ENCODE measurements at places on chromosomes 7 and 10.

DNA sequence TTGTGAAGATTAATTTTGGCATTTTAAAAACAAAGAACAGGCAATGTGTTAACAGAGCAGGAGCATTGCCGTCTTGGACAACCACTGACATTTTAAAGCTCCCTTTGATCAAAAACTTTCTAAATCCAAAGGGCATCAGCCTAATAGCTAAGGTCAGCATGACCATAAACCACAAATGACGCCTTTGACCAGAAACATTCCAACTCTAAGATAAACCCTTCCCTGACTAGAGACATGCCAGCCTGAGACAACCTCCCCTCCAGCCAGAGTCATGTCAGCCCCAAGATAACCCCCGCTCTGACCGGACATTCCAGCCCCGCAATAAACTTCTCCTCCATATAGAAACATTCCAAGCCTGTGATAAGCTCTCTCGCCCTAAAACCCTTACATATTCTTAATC, 949.4 kb upstream of the POT1 start:
- no peak for DNase-seq

- DNase-seq = peak; percentile 8
Observed at GRCh38 chr7:41255716-41256115, 447.2 kb downstream of the INHBA start.

- peak; percentile 98 for DNase-seq
Observed at GRCh38 chr7:5694912-5695726, 86.3 kb downstream of the RNF216 start.

DNA sequence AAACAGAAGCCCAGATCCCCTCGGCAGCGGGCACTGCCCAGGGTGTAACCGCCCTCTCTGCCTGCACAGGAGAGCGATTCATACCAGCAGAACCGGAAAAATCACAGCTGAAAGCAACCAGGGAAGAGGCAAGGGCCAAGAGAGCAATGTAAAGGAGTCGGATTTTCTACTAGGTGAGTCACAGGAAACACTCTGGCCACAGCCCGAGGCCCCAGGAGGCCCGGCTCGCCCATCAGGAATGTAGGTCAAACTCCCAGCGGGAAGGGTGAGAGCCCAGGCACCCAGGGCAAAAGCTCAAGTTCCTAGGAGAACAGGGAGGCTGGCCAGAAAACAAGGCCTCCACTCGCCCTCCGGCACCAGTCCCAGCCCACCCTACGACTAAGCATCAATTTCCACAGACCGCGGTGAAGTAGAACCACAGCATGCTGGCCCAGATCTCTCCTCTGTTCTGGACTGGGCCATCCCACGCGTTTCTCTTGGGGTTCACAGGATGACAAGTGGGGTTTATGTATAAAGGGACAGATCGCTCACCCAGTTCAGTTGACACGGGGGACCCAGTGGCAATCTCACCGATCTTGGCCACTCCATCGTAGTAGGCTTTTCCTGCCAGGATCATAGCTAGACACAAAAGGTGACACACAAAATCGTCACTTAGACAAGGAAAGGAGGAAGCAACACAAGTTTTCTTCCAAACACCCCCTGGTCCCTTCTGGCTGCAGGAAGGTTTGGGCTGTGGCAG, 46.2 kb downstream of the BAIAP2L1 start:
- peak; percentile 88 for DNase-seq

DNA sequence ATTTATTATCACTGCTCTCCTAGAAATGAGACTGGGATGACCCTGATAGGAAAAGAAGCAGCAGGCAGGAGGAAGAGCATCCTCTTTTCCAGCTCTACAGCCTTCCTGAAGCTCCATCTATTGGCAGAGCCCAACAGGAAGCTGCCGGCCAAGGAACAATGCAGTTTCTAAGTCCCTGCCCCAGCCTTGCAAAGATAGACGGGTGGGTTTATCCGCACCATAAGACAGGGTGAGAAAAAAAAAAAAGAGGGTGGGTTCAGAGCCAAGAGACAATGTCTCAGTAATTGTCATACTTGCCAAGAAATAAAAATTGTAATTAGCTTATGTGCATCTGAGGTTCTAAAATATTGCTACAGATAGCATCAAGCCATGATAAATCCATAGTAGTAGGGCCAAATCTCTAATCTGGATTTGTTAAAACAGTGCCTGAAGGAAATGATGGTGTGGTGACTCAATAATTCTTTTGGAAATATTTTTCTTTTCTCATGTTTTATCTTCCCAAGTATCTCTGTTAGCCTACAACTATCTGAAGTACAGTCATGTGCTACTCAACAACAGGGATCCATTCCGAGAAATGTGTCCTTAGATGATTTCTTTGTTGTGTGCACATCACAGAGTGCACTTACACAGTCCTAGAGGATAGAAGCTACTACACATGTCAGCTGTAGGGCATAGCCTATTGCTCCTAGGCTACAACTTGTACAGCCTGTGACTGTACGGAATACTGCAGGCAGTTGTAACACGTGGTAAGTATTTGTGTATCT, 242.9 kb upstream of the CXCL12 start:
- peak; percentile 59 for DNase-seq

GRCh38 chr10:132475086-132475485, 62.5 kb upstream of the INPP5A start:
- DNase-seq = peak; percentile 40

DNA sequence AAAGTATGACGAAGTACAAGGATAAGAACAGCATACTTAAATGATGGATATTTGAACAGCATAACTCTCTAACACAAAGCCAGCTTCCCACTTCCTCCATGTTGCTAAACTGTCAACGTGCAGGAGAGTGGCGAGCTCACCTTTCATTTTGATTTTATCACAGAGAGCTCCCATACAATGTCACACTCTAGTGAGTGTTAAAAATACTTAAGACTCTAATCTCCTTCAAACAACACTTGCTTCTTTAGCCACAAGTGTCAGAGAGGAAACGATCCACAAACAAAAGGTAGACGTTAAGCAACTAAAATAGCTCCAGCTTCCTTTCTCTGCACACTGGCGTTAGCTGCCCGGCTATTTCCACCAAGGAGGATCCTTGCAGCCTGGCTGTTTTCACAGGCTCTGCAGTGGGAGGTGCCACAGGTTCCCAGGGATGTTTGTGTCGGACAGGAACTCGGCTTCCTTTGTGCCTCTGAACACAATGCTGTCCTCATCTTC, 194.6 kb downstream of the COBL start:
- no peak for DNase-seq

DNA sequence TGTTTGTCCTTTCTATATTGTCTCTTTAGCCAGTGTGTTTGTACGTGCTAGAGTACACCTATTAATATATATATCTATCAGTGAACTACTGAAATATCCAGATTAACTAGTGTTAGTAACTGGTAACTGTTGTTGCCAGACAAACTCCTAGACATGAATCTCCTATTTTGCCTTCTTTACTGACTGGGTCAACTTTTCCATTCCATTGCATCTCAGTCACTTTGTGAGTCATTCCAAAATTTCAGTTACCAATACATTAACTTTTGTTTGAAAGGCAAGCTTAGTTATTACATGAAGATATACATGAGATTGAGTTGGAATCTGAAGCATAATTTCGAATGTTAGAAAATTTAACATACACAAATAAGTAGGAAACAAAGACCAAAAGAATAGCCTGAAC, 51.4 kb downstream of the BTAF1 start:
- peak; percentile 71 for DNase-seq

GRCh38 chr10:70479165-70479581, 606 bp downstream of the PALD1 start:
- DNase-seq = no peak

DNA sequence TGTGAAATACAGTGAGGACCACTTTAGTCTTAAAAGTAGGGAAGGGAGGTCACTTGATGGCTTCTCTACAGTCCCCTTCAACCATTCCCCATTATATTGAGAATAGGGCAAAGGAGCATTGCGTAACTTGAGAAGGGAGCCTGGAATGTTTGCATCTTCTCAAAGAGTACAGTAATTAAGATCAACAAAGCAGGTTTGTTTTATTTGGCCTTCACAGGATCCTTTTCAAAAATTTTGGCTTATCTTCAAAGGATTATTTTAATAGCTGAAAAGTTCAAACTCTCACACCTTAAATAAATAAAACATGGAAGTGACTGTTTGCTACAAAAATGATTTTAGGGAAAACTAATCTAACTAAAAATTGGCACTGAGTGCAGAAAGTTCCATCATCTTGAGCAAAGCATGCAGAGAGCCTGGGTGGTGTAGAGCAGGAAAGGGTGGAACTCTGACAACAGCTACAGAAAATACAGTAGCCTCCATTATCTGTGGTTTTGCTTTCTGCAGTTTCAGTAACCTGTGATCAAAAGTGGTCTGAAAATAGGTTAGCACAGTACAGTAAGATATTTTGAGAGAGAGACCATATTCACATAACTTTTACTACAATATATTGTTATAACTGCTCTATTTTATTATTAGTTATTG, 214.0 kb downstream of the MDFIC start:
- DNase-seq = no peak

DNA sequence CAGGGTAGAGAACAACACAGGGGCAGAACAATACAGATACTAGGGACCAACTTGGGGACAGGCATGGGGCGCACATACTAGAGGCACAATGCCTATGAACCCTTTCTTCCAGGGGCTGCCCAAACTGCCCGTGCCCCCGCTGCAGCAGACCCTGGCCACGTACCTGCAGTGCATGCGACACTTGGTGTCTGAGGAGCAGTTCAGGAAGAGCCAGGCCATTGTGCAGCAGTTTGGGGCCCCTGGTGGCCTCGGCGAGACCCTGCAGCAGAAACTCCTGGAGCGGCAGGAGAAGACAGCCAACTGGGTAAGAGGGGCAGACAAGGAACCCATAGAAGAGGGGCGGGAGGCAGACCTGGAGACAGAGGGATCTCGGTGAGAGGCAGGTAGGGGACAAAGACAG, 5.8 kb downstream of the CHAT start:
- DNase-seq = no peak

DNA sequence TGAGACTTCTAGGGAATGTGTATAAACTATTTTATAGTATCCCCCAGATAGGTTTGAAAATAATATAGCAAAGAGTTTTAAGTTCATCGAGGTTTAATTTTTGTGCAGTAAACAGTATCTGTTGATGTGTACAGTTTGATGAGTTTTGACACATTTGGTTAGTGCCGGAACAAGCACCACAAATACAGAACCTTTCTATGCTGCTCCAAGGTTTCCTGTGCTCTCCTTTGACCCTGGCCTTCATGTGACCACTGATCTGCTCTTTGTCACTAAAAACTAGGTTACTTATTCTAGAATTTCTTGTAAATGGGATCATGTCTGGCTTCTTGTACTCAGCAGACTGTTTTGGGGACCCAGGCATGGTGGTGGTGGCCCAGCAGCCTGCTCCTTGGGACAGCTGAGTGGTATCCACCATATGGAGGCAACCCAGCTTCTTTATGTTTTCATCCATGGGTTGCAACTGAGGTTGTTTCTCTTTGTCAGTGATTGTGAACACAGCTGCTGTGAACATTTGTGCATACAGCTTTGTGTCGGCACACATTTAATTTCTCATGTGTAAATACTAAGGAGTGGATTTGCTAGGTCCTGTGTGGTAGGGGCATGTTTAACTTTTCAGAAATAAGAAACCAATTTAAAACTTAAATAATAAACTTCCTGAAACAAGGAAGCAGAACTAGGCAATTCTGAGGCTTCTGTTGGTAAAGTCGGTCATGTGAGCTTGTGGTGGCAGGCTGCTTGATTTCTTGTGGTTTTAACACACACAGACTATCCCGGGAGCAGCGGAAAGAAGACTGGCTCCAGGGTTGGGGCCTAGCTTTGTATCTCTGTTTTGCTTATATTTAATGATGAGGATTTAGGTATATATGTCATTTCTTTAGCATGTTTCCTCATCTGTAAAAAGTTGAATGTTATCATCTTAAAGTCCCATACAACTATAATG, 219.4 kb downstream of the ABCA13 start:
- no peak for DNase-seq

DNA sequence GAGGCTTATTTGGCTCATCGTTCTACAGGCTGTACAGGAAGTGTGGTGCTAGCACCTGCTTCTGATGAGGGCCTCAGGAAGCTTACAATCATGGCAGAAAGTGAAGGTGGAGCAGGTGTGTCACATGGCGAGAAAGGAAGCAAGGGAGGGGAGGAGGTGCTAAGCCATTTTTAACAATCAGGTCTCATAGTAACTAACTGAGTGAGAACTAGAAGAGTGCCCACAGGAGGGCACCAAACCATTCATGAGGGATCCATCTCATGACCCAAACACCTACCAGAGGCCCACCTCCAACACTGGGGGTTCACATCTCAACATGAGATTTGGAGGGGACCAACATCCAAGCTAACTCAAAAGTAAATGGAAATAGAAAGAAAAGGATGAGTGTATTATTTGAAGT, 78.1 kb downstream of the CXCL12 start:
- DNase-seq = no peak

- DNase-seq = no peak
Observed at GRCh38 chr10:62744136-62744535, 60.4 kb upstream of the ADO start.

- DNase-seq = no peak
Observed at GRCh38 chr7:17299483-17299991, 1.1 kb downstream of the AHR start.

DNA sequence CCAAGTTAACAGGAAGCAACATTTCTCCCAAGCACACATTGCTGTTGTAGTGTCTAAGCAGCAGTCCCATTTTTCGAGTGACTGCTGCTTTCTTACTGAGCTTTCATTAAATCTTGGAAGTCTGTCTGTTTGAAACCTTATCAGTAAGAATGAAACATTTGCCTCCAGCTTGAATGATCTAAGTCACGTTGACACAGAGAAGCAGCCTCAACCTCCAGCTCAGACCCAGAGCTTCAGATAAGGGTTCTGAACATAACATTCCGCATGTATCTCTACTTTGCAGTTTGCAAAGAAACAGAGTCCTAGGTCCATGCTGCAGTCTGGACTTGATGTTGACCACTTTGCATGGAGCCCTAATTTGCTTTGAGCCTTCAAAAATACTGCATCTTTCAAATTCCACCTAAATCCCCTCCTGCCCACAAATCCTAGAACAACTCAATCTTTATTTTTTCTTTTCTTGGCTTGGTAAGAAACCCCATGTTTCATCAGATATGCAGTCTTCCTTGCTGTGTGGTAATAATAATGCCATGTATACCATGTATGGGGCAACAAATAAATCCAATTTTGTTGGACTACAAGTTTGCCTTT, 698.7 kb upstream of the IGFBP3 start:
- no peak for DNase-seq

DNA sequence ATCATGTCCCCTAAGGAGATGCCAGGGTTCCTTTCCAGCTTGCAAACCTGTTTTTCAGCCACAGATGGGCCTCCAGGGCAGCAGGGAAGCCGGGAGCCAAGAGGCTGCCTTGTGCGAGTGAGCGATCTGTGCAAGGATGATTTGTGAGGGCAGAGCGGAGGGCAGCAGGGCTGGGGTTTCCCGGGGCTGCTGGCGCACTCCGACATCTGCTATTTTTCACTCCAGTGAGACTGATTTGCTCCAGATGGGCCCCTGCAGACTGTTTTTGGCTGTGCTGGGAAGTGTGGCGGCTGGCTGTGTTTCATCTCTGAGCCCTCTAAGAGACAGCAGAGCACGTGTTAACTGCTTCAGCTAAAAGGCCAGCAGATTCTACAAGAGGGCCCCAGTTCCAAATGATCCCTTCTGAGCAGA, 466.2 kb downstream of the TYW1 start:
- DNase-seq = peak; percentile 51

All from fibroblast of upper back skin (primary cell).